ENCODE measurements at places on chromosomes 6 and 20.

DNA sequence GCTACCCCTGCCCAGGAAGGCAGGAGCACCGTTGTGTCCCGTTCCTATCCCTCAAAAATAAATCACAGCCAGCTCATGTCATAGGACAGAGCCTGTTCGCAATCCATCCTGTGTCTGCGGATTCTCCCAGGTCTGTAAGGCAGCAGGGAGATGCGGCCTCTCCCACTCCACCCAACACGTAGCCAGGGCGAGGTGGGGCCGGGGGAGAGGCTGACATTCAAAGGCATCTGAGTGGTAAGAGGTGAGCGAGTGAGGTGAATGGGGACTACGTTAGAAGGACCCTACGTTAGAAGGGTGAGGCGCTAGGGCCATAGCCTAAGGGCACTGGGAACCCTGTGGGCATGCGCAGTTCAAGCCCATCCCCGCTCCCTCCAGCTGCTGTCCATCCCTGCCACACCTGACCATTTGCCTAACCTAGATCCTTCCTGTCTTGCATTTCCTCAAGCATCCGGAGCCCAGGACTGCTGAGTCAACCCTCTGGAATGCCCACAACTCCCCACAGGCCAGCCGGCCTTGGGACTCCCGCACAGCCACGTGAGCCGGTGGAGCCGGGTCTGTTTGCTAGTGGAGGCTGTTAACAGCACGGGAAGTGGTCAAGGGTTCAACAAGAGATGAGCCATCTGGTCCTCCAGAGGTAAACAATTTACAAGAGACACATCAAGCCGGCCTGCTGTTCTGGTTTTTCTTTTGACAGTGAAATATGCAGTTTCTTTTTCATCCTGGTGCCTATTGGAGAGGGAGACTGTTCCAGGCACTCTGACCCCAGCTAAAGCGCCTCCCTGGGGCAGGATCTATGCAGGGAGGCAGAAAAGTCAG, 45.9 kb downstream of the RIPOR3 start:
- DNase-seq, result no peak

DNA sequence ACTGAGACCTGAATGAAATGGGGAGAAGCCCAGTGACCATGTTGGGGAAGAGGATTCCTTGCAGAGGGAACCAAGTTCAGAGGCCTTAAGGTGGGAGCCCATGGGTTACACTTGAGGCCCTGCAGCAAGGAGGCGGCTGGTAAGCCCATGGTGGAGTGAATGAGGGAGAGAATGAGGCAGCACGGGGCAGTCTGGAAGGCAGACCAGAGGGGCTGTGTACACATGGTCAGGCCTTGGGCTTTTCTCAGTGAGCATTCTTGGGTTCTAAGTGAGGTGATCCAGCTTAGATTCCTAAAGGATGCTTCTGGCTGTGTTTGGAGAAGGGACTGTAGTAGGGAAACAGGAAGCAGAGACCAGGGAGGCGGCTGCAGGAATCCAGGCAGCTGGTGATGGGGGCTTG, 19.0 kb downstream of the RNF114 start:
- DNase-seq, result no peak

- no peak for DNase-seq
Observed at GRCh38 chr6:3442431-3443220, 14.2 kb downstream of the SLC22A23 start.

- no peak for DNase-seq
Observed at GRCh38 chr6:32147401-32148132, 4.2 kb downstream of the PRRT1 start.

- no peak for DNase-seq
Observed at GRCh38 chr20:12695937-12696336, 312.8 kb upstream of the SPTLC3 start.

Data from GM12864 (cell line).